Stimulated activated CD8-positive, alpha-beta memory T cell treated with anti-CD3 and anti-CD28 coated beads, Interleukin-15, amount 100 ng/mL, for 48 hours (primary cell): ENCODE measurements at places on chromosomes 1 and 21.

- no peak for DNase-seq
These were observed 115.2 kb downstream of the LRRC40 start for GRCh38 chr1:70090141-70090540.

- DNase-seq = no peak
These were observed 40.3 kb downstream of the DMRTB1 start for GRCh38 chr1:53499257-53500203.

DNA sequence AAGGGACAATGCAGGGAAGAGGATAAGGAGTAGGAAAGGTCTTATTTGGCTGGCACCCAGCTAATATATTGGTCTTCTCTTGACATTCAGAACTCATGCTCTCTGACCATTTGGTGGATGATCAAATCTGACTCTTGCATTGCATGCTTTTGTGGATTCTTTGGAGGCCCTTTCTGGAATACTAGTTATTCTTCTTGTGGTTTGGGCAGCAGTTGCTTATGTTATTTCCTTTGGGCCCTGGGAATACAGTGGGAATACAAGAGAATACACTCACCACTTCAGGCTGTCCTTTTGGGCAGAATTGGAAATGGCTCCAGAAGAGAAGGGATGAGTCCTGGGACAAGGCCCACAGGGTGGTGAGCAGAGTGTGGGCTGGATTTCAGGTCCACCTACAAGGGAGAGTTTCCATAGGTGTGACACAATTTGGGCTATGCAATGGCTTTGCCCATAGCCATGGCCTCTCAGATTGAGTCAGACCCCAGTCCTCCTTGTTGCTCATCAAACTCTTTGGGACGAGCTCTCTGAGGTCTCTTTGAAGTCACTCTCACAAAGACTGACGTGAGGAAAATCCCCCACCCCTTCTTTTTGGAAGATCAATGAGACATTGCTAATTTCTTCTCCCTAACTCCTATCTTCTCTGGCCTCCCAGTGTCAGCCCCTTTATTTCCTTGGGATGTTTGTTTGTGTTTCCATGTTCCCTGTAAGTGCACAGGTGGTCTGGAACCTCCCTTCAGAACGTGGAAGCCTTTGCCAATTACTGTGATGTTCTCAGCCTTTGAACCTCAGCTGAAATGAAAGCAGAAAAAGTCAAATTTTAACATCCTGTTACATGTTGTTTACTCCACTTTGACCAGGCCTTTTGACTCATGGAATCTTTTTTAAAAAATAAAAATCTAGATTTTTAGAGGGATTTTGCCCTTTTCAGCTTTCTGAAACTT is 19.4 kb downstream of the HSD11B1 start:
- DNase-seq = peak; percentile 45

DNA sequence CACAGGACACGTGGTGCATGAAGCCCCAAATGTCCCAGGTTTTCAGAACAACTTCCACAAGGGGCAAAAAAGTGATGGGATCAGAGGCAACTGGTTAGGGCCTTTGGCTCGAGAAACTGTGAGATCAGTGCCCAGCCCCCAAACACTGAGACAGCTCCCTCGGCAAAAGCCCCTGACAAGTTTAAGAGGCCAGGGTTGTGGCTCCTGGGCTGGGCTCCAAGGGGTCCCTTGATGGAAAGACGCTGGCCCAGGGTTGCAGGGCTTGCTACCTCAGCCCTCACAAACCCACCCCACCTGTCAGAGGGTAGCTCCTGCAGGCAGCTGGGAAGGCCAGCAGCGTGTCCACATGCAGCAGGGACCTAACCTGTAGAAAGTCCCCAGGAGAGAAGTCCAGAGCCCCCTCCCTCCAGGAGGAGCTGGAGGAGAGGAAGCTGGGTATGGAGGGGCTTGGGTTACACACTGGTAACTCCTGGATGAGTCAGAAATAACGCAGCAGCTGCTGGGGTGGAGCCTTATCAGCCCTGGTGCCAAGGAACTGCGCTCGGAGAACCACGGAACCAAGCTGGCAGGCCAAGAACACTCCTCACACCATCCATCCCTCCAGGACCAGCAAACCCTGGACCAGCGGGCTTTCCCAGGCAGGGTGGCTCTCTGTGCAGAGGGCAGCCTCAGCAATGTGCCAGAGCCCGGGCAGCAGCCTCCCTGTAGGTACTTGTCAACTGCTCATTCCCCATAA is 37.5 kb downstream of the CTNNBIP1 start:
- no peak for DNase-seq

DNA sequence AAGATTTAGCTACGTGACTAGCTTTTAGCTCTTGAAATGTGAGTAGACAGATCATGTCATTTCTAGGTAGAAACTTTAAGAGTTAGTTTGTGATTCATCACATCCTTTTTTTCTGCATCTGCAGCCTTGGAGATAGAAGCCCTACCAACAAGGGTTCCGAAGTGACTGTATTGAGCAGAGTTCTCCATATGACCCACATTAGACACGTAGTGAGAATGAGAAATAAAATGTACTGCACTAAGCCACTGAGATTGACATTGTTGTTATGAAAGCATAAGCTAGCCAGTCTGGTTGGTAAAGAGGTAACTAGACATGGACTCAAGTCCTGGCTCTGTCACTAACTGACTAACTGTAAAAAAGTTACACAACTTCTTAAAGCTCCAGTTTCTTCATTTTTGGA is 296.1 kb downstream of the PDE4B start:
- DNase-seq = no peak

DNA sequence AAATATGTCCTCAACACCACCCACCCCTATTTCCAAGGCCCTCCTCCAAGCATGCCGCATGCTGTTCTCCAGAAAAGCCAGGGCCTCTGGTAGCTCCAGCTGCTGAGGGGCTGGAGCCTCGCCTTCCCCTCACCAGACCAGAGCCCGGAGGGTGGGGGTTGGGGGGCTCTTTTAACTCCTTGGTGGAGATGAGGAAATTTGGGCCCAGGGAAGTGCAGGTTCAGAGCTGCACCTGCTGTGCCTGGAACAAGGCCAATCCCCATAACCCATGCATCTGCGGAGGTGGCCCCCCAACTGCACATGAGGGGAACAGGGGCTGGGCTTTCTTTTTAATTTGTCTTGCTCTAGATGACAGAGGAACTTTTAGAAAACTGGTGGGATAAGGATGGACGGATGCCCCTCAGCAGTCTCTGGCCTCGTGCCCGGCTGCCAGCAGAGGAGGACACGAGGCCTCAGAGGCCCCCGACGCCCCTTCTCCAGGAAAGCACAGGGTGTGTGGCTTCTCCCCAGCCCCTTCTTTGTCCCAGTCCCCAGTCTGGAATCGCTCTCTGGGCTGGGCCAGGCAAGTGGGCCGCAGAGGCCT is 550 bp upstream of the SELENON start:
- DNase-seq = no peak

- DNase-seq = no peak
These were observed 71.2 kb upstream of the HMGB4 start for GRCh38 chr1:33792651-33793050.
